Esophagus muscularis mucosa (tissue), 4 donors: ENCODE measurements at places on chromosomes 12 and 14. TPM values are rescaled to one million over a fixed set of nuclear protein-coding genes. Genes with fewer than 3 reads are reported as not detected.
A peak's percentile ranks its signal among the peaks of the same experiment; 100 is the strongest.

DNA sequence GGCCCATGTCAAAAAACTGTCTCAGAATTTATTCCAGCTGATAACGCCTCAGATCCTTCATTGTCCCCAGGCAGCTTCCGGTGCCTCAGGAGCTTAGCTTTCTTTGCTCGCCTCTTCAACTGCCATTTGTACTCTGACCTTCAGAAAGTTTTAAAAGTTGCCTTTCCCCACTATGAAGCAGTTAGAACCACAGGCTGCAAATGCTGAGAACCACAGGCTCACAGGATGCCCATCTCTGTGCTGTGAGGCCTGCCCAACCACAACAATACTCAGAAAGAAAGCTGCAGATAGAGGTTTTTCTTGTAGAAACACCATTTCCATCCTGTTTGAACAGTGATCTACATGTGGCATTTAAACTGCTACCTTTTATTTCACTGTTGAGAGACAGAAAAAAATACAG lies 131.1 kb downstream of the PRKCH start:
- peak; percentile 31 for DNase-seq

HNF1A gene
- total RNA-seq: not detected

GRCh38 chr14:33914676-33915516 lies 36.0 kb downstream of the EGLN3 start:
- peak; percentile 88 for DNase-seq

DNA sequence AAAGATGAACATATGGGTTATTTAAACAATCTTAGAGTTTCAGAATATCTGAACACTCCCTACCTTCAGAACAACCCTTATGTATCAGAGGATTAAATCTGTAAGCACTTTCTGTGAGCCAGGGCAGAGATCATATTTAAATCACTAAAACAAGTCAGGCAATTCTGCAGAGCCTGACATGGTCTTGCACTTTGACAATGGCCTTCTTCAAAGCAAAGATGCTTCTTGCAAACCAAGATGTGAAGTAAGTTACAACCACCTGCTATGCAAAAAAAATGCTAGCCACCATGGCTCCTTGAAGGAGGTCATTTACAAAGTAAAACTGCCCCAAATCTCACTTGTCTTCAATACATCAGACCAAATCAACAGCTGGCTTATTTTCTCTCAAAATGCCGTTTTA lies 3.2 kb downstream of the PPP1CC start:
- DNase-seq: no peak

GRCh38 chr14:92514844-92515514 lies 1.4 kb downstream of the RIN3 start:
- no peak for DNase-seq

DNA sequence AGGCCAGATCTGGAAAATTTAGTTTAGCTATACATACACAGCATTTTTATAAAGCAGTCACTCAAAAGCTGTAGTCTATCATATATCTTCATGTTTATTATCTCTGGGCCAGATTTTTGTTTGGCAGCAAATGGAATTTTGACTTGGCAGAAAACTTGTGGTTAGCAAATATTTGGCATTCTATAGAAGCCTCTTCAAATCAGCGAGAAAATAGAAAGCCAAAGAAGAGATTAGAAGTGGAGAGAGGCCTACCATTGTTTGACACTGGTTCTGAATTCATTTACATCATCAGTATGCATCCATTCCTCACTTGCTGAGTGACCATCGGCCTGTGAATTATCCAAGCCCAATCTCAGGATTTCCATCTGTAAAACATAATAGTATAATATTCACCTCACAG lies 1077.6 kb downstream of the GALC start:
- no peak for DNase-seq

FGF23 gene
- not detected for total RNA-seq

- no peak for DNase-seq
These were observed 5.2 kb downstream of the P2RX4 start for GRCh38 chr12:121214855-121215745.

DNA sequence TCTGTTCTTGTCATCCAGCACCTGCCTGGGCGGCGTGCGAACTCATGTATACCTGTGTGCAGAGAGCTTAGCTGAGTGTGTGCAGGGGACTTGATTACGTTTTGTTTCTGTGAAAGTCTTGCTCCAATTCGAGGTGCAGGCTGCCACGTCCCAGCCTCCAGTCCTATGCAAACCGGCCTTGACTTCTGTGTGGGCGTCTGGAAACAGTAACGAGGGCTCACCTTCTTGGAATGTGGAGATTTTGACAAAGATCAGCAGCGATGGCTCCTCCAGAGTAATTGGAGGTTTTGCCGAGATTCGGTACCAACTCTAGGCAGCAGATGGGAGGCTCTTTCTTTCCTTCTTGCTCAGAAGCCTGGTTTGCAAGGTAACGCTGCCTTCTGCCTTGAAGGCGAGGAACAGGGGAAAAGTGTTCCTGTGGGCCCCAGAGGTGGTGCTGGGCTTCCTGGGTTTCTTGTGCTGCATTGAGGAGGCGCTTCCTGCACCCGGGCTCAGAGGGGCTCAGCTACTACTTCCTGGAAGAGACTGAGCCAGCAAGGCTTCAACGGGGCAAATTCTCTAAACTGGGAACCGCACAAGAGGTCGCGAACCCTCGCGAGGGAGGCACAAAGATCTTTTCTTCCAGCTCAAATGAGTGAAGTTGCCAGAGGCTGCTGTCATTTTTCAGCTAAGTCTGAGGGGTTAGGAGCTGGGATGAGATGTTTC lies 249.0 kb downstream of the AACS start:
- no peak for DNase-seq

GRCh38 chr14:96252999-96253539 lies 2.9 kb upstream of the BDKRB1 start:
- no peak for DNase-seq

OASL gene
- 0.75 TPM for total RNA-seq

GRCh38 chr14:75226755-75227544 lies 50.5 kb upstream of the TMED10 start:
- no peak for DNase-seq

CLEC4E gene
- total RNA-seq: 3.7 TPM

- no peak for DNase-seq
These were observed 6.2 kb downstream of the ANKRD13A start for GRCh38 chr12:110005319-110005973.

EEA1 gene
- total RNA-seq: 15.7 TPM

ADGRD1 gene
- 40.7 TPM for total RNA-seq

- DNase-seq: no peak
These were observed 55.8 kb upstream of the CCDC175 start for GRCh38 chr14:59632381-59632780.

DNA sequence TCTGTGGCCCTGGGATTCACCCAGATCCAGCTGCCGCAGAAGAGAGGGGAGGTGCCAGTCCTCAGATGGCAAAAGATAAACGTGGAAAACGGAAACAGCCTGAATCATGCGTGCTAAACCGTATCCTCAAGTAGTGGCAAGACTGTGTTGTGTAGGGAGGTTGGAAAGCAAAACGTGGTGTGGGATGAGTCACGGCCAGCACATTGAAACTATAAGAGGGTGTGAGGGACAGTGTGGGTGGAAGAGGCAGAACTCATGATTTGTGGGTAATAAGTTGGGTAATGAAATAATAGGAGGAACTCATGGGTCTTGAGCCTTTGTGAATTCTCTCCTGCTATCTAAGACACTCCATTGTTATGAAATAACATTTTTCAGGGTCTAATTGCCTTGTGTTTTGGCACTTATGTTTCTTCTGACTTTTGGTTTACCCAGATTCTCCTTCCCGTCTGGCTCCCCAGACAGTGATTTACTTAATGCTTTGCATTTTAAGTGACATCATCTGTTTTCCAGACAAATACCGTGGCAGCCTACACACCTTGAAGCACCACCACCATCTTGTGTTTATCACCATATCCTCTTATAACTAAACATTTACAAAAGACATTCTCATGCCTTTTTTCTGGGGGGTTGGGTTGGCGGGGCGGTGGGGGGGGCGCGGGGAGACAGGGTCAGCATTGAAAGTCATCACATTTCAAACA lies 62.3 kb upstream of the PTCSC3 start:
- no peak for DNase-seq

DNA sequence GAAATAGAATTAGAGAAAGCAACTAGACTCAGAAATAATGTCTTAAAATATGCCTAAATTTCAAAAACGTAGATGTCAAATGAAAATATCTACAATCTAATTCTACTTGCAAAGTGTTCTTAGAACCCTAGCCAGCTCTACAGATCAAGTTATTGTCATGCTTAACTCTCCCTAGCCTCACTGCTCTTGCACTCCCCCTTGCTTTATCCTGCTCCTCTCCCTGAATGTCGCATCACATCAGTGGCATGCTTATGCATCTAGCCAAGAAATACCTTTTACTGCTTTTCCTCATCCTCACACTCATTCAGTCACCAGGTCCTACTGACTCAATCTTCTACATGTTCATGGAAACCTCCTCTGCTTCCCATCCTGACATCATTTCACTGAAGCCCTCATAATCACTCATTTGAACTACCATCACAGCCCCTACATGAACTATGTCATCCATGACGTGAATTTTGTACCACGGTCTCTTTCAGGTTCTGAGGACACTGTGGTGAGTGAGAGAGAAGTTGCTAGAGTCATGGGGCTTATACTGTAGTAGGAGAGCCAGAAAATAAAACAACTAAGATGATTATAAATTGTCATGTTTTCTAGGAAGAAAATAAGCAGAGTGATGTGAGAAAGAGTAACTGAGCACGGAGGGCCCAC lies 22.6 kb upstream of the CRACR2A start:
- no peak for DNase-seq

DNA sequence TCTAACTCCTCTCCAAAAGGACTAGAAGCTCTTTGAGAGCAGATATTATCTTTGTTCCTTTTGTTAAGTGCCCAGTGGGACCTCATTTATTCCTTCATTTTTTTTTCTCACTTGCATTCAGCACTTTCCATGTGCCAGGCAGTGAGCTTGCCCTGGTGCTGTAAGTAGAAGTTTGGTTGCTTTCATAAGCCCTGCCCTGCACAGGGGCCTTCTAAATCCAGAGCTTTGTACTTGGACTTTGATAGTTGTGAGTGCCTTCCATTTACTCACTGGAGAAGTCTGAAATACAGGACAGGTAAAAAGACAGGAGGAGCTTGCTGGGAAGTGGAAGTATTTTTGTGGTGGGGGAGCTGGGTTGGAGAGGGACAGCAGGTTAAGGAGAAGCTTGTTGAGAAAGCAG lies 56.7 kb upstream of the PTCSC3 start:
- no peak for DNase-seq

ACVRL1 gene
- total RNA-seq: 124 TPM

- DNase-seq: no peak
These were observed 26.0 kb upstream of the IL22 start for GRCh38 chr12:68279227-68280054.

GPR84 gene
- not detected for total RNA-seq

DNA sequence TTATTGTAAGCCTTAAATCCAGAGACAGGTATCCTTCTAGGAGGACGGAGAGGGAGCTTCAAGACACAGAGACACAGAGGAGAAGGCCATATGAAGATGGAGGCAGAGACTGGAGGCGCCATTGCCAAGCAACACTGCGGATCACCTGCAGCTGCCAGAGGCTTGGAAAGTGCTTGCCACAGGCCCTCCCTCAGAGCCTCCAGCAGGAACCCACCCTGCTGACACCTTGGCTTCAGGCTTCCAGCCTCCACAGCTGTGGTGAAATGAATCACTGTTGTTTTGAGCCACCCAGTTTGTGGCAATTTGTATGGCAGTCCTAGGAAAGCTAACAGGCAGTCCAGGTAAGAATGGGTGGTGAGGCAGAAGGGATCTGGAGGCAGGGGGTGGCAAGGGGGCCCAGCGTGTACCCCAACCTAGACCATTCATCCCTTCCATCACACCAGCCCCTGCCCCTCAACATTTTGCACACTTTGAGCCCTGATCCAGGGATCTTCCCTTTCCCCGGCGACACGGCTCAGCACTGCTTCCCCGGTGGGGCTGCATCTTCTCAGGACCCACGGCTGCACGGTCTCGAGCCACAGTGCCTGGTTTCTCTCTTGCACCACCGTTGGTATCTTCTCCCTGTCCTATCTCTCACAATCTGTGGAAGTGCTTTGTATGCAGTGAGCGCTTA lies 22.3 kb upstream of the BCDIN3D start:
- DNase-seq: peak; percentile 75

FGF6 gene
- not detected for total RNA-seq
